ENCODE measurements at places on chromosomes 6 and 20.

- no peak for DNase-seq
These were observed 30.9 kb upstream of the TGM6 start for GRCh38 chr20:2349801-2350200.

GRCh38 chr6:110284855-110285254 is 73.3 kb downstream of the METTL24 start:
- no peak for DNase-seq

- DNase-seq, result no peak
These were observed 3.9 kb upstream of the C4A start for GRCh38 chr6:31977816-31978431.

- no peak for DNase-seq
These were observed 104.1 kb downstream of the BMP7 start for GRCh38 chr20:57162362-57162652.

DNA sequence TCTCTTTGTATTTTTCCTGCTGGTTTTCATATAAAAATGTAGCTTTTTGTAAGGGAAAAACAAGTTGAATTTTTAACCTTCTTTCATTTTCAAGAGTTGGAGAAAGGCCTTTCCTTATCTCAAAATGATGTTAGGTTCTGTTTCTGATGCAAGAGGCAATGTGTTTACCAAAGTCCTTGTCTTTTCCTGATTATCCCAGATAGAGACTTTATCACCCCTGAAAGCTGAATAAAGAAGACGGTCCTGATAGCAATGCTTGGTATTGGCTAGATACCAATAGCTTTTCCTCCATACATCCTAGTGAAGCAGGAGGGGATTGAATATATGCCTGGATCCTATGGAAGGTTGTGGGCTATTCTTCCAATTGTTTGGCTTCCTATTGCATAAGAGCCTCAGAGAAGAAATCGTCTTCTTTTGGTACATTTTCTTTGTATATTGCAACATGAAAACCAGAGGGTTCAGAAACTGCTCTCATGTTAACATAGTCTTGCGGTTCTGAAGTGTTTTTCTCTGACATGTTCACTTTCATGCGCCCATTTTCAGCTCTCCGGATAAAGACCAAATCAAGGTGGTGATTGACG is 5.5 kb downstream of the PNLDC1 start:
- no peak for DNase-seq

DNA sequence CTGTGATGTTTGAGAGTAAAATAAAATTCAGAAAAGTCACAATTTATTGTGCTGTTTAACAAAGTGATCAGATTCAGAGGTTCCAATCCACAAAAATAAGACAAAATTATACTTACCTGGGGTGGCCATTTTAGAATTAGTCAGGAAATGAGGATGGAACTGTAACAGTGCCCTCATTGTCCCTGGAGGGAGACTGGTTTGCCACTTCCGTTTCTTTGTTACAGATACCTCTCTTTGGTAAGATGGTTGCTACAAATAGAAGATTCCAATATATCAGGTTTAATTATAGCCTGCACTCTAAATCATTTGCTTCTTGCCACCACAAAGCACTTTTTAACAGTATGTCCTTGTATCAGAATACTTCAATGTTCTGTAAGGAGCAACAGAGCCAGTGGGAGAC is 95.6 kb downstream of the CTNNBL1 start:
- no peak for DNase-seq

GRCh38 chr20:11966186-11966585 is 48.5 kb downstream of the BTBD3 start:
- DNase-seq, result no peak

GRCh38 chr20:25285091-25285647 is 37.3 kb downstream of the PYGB start:
- DNase-seq, result no peak

DNA sequence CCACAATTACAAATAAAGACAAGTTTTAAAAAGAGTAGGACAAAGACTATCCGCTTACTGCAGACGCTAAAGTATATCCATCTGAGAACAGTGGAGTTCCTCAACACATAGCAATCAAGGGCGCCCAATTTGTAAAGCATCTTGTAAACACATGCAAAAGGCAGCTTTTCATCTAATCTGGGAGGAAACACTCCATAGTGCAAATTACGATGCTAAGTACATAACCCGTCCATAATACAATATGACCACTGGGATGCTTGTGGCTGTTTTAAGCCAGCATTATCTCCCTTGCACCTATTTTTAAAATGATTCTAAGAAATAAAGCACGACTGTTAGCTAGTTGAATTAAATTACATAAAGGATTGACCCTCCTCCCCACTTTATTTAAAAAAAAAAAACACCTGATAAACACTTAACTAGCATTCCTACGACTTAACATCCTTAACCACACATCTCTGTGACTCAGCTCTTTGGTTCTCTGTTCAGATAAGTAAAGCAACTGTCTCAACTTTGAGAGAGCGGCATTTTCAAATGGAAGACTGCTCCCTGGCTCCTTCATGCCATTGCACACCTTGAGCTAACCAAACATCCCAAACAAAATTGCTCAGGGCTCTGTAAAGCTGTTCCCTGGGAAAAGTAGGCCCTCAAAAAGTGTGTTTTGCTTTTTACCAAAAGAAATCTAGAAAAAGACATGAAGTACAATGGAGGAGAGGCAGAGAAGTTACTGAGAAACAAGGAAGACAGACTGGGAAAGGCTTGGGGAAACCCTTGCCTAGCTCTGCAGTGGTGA is 14.2 kb downstream of the SLC22A23 start:
- DNase-seq, result no peak

DNA sequence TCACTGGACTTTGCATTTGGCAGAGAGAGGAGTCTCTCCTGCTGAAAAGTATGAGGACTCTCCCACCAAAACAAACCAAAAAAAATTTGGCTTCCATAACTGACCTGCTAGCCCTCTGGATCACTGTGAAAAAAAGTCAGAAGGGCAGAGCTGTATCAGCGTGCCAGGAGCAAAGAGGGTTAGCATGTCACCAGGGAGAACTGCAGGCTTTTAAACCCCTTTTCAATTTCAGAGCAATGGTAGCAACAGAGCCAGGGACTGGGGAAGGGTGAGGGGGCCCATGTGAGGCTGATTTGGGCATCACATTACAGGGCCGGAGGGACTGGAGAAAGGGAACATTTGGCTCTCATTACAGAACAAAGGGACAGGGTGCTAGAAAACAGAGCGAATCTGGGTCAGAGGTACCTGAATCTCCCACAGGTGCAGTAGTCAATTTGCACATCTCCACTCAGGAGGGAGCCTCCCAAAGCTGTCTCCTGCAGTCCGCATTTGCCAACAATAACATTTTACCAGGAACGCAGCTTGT is 185.7 kb upstream of the EYA4 start:
- DNase-seq, result no peak

DNA sequence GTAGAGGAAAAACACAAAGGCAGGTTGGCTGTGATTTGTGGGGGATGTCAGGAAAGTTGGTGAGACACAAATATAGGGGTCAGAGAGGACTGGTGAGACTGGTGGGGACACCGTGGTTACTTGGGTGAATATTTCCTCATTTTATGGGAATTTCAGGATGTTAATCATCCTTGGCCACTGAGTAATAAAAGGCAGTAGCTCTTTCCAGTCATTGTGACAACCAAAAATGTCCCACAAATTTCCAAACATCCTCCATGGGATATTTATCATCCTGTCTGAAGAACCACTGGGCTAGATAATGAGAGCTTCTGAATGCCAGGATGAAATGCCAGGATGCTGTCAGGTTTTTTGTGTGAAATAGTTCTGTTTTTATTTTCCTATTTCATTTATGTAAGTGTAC is 374.1 kb downstream of the CD109 start:
- no peak for DNase-seq

DNA sequence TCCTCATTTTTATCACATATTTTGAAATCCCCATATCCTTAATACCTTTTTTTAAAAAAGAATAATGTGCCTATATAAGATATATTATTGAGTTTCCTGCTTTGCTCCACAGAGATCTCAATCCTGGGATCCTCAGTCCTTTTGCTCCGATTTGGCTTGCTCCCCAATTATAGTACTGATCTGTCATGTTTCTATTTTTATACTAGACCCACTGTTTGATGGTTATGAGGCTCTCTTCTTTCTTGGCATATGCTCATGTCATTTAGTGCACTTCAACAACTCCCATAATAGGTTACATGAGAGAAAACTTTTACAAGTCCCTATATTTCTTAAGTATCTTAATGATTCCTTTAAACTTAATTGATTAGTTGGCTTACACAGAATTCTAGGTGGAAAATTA is 958.5 kb upstream of the EPHA7 start:
- DNase-seq, result no peak

DNA sequence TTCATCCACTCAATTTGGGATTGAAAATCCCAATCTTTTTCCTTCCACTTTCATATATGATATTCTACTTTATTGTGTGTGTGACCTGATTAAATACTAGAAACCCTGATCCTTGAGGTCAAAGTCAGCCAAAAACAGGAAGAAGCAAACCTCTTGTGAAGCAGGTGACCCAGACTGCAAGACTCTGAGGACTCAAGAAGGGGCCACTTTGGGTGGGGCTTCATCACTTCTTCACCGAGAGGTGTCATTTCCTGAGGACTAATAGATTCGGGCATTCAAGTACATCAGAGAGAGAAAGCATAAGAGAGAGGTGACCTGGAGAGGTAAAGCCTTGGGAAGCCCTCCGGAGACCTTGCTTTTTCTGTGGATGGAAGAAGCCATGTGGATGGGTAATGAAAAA is 129.0 kb downstream of the CFAP61 start:
- no peak for DNase-seq

- DNase-seq, result no peak
These were observed 26.3 kb downstream of the METTL24 start for GRCh38 chr6:110331816-110332215.

- no peak for DNase-seq
These were observed 33.1 kb upstream of the CDYL start for GRCh38 chr6:4743062-4743461.

DNA sequence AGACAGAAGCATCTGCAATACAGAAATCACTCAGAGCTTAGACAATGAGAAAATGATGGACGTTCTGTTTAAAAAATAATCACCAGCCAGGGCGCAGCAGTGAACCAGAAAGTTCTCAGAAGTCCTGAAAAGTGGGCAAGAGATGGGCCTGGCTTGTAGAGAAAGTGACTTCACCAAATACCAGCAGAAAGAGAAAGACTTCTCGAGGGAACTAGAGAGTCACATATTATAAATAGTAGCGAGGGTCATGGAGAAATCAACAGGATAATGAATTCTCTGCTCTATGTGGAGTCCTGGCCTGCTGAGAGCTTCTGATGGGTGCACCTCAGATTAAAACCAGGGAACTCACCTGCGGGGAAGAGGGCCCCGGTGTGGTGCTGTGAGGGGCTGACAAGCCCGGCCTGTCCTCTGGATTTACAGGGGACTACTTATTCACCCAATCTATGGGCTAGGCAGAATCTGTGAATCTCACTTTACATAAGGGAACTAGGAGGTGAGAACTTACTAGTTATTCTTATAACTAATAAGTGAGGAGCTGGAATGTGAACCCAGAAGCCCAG is 5.6 kb upstream of the RAMACL start:
- no peak for DNase-seq

DNA sequence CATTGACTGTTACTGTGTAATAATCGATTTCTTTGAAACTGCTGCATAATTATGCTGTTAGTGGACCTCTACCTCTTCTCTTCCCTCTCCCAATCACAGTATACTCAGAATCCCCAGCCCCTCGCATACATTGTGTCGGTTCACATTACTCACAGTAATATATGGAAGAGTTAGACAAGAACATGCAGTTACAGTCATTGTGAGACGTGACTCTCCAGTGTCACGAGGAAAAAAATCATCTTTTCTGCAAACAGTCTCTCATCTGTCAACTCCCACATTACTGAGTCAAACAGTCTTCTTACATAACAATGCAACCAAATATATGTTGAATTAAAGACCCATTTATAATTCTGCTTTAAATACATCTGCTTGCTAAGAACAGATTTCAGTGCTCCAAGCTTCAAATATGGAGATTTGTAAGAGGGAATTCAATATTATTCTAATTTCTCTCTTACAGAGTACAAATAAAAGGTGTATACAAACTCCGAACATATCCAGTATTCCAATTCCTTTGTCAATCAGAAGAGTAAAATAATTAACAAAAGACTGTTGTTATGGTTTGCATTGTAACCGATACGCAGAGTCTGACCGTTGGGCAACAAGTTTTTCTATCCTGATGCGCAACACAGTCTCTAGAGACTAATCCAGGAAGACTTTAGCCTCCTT is 113.3 kb downstream of the TMEM242 start:
- DNase-seq, result no peak

- peak; percentile 20 for DNase-seq
These were observed 197.1 kb upstream of the PLN start for GRCh38 chr6:118350881-118351430.

DNA sequence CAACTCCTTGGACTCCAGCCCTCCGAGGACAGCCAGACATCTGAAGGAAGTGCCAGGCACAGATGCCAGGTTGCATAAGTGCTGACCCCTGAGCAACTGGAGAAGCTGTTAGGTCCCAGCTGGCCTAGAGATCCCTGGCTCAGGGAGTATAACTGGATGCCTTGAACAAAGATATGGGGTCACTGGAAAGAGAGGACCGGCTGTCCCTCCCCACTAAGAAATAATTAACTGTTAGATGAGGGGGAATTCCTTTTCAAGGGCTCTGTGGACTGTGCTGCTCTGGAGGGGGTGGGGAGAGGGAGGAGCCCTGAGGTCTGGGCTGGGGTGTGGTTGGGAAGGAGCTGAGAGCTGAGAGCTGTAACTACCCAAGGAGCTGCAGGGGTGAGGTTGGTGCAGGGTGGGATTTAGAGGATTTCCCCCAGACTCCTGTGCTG is 39.6 kb downstream of the HLA-F start:
- DNase-seq, result no peak

GRCh38 chr6:8181160-8181881 is 79.0 kb upstream of the EEF1E1 start:
- no peak for DNase-seq

DNA sequence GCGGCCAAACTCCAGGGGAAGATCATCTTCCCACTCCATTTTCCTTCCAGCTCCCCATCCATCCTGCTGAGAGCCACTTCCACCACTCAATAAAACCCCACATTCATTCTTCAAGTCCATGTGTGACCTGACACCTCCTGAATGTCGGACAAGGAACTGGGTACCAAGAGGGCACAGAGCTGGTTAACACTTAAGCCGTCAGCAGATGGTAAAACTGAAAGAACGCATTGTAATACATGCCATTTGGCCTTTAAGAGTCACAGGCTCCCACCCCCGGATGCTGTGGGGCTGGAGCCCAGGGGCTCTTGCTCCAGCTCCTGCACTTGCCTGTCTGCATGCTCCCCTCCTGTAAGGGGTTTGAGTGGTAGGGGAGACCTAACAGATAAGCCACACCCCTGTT is 753.9 kb downstream of the COL12A1 start:
- no peak for DNase-seq

GRCh38 chr20:34055290-34055689 is 56.8 kb downstream of the EIF2S2 start:
- no peak for DNase-seq

- DNase-seq, result peak; percentile 67
These were observed 8.7 kb downstream of the LAMA4 start for GRCh38 chr6:112245511-112246203.

Data from fibroblast of the conjunctiva (primary cell).